AG04450 (cell line): ENCODE measurements at places on chromosomes 16 and 17.
A peak's percentile ranks its signal among the peaks of the same experiment; 100 is the strongest.

DNA sequence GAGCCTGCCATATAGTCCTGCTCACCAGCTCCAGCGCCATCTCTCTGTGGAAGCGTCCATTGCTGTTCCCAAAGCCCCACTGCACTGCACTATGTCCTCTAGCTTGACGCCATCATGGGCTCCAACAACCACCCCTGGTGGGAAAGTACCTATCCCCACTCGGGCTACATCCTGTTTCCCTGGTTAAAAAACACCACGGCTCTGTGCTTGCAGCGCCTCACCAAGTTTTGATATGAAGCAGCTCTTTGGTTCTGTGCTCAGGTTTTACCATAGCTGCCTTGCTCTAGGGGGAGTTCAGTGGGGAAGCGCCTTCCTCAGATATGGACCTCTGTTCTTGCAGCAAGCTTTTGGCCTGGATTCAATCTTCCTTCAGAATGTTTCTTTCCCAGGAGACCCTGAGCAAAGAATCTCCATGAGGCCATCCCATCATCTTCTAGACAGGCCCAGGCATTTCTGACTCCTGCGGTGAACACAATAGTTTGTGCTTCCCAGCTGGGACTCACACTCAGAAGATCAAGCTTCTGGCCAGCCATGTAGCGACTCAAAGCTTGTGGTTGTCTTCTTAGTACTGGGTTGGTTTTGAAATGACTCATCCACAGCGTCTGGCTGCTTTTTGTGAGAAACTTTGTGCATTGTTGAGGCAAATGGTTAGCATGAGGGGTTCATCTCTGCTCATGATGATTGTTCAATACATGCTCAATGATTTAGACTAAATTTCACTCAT, 39.5 kb downstream of the DYNLRB2 start:
- DNase-seq, result no peak

DNA sequence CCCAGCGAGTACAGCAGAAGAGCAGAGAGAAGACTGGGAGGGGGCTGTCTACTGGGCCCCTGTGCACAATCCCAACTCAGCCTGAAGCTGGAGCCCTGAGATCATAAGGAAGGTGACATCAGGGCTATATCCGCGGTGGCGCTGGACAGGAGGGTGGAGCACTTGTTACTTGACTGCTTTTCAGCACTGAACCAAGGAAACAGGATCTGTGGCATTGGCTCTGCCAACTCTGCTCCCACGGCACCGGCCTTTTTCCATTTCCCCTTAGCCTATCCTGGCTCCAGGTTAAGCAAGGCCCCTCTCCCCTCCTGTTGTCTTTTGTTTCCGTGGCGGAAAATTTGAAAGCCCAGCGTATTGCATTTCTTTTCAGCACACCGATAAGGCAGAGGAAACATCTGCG, 125.0 kb upstream of the IRX3 start:
- no peak for DNase-seq

GRCh38 chr17:4769628-4770027, 2.1 kb upstream of the TM4SF5 start:
- DNase-seq, result no peak

DNA sequence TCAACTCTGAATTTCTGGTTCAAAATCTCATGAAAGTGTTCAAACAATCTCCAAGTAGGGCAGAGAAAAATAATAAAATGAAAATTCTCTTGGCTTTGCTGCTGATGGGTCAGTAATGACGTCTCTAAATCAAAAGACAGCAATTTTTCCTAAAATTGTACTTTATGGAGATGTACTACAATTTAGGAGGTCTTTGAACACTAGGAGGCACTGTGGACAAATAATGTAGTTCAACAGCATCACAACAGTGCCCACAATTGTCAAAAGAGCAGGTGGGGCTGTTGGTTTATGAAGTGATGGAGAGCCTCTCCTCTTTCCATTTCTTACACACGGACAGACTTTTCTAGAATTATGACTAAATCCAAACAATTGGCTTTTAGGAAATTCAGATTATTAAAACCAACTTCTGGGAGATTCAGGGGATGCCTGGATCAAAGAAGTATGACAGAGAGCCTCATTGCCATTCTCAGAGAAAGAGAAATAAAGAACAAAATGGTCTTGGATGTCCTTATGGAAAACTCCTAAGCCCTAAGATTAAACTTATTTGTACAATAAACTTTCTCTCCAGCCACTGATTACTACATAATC, 23.8 kb downstream of the EZH1 start:
- DNase-seq, result peak; percentile 46

DNA sequence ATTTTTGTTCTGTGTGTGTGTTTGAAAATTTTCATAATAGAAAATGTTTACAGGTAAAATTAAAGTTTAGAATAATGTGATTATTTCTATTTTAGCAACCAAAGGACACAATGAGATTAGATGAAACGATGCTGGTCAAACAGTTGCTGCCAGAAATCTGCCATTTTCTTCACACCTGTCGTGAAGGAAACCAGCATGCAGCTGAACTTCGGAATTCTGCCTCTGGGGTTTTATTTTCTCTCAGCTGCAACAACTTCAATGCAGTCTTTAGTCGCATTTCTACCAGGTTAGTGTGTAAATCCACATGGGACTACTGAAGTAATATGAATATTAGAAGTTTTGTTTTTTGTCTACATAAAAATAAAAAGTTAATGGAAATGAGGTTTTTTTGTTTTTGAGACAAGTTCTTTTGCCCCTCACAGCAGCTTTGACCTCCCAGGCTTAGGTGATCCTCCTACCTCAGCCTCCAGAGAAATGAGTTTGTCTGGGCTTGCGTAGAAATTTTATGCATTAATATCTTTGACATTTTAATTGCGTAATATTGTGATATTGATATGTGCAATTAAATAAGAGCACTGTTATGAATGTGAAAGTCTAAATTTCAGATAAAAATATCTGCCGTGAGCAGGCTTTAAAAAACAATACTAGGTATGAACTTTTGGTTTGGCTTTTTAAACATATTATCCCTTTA, 68.5 kb downstream of the NF1 start:
- DNase-seq, result no peak
